ENCODE measurements at places on chromosomes 3 and 15.

DNA sequence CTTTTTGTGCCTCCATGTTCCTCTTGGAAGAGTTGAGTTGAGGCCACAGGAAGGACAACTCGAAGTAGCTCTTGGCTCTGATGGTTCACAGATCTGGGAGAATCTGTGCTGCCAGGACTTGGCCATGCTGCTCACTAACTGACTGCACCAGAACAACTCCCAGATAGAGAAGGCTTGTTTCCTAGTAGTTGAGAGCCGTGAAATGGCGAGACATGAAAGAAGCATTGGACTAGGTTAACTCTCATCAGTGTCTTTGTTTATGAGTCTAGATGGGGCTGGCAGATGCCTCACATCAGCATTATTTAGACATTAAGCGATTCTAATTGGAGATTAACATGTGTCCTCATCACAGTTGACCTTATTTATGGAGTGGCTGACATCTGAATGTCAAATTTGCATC, 92.9 kb upstream of the AGBL1 start:
- no peak for DNase-seq

- DNase-seq, result peak; percentile 14
These were observed 4.3 kb upstream of the EIF3J start for GRCh38 chr15:44532689-44533088.

DNA sequence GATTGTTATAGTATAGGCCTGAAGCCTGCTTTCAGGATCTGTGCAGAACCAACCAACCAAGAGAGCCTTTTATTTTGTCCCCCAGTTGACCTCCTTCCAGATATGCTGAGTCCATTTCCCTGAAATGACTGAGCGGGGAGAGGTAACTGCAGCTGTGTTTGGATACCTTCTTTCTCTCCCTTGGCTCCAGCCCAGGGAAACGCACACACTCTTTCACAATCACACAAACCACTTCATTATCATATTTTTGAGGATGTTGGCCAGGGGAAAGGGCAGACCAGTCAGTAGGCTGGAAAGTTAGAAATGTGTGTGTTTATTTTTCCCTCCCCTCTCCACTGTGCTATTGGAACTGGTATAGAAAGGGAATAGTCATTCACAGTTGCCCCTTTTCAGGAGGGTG, 417.7 kb upstream of the TBL1XR1 start:
- no peak for DNase-seq

GRCh38 chr3:186081678-186082077, 27.2 kb downstream of the ETV5 start:
- no peak for DNase-seq

- no peak for DNase-seq
These were observed 2.5 kb downstream of the ARHGAP31 start for GRCh38 chr3:119296727-119297122.

DNA sequence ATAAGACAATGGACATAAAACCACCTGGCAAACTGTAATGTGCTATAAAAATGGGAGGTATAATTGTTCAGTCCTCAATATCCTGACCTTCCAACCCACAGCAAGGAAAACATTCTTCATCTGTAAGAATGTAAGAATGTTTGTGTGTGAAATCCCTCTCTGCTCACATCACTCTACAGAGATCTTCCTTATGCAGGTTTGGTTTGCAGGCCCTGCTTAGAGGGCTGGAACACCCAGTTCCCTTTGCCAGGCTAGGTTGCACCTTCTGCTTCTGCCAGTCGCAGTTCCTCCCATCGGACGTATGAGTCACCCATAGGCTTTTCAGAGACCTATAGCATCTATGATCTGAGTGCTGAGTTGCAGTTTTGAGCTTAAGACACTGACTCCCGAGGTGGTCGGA, 24.1 kb upstream of the MINAR1 start:
- no peak for DNase-seq

- DNase-seq, result no peak
These were observed 152.7 kb downstream of the CD47 start for GRCh38 chr3:107938143-107938542.

- DNase-seq, result no peak
These were observed 8.5 kb upstream of the MYH15 start for GRCh38 chr3:108518895-108519294.

- DNase-seq, result no peak
These were observed 65.7 kb upstream of the MRPL3 start for GRCh38 chr3:131568460-131568859.

DNA sequence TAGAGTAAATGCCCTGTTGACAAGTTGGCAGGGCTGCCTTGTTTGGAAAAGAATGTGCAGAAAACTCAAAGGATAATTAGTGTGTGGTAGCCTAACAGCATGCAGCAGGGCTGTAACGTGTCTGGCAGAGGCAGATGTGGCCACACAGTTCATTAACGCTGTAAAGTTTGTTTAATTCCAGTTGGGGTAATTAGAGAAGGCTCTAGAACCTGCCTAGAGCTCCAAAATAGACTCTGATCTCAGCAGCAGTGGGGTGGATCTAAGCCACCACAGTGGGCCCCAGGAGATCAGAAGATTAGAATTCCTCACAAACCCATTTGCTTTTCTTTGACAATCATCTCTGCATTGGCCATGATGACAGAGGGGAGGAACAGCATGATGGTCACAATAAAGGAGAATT, 65.1 kb upstream of the LEKR1 start:
- DNase-seq, result no peak

DNA sequence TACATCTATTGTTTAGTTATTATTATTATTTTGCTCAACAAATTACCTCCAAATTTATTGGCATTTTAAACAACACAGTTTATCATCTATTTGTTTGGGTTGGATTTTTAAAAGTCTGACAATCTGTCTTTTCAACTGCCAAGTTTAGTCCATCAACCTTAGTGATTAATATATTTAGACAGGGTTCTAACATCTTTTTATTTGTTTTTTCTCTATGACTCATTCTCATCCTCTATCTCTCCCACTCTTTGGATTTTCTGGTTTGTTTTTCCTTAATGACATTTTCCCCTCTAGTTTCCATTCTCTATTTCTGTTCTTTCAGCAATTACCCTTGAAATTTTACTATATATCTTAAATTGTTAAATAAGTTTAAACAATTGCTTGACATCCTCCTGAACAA, 41.9 kb downstream of the EMC4 start:
- DNase-seq, result no peak
